RWPE2 (cell line): ENCODE measurements at places on chromosomes 12 and 14.

GRCh38 chr12:112900298-112901145 lies 6.2 kb upstream of the OAS1 start:
- H3K27ac ChIP-seq, result no peak overlapping the region
- H3K27me3 ChIP-seq, result peaks cover 3% of the 10 kb centered on the region
- no peaks in the 10 kb centered on the region for H3K36me3 ChIP-seq
- H3K4me1 ChIP-seq, result peaks cover 15% of the 10 kb centered on the region

DNA sequence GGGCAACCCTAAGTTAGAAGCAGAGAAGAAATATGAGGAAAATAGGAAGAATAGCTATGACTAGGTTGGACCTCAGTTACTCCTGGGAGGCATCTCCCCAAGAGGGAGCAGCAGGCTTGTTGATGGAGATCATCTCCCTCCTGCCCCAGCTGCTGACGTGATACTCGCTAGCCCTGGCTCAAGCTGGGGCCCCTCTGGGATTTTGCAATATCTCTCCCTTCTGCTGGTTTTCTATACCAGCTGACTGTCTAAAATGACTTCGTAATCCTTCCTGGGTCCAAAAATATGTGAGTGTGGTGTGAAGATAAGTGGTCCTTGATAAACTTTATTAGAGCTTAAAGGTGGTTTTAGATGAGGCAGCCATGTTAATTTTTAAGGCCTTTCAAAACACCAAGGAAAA lies 4.5 kb upstream of the HECTD4 start:
- no peaks in the 10 kb centered on the region for H3K36me3 ChIP-seq
- H3K4me1 ChIP-seq, result no peaks in the 10 kb centered on the region
- H3K4me3 ChIP-seq, result no peak overlapping the region
- H3K27me3 ChIP-seq, result no peaks in the 10 kb centered on the region
- H3K27ac ChIP-seq, result no peak overlapping the region
- no peak for DNase-seq

GRCh38 chr14:61678975-61679374 lies 16.3 kb upstream of the HIF1A start:
- no peak for DNase-seq
- H3K36me3 ChIP-seq, result no peaks in the 10 kb centered on the region
- H3K27ac ChIP-seq, result no peak overlapping the region
- no peak overlapping the region for H3K4me3 ChIP-seq
- H3K27me3 ChIP-seq, result no peaks in the 10 kb centered on the region

DNA sequence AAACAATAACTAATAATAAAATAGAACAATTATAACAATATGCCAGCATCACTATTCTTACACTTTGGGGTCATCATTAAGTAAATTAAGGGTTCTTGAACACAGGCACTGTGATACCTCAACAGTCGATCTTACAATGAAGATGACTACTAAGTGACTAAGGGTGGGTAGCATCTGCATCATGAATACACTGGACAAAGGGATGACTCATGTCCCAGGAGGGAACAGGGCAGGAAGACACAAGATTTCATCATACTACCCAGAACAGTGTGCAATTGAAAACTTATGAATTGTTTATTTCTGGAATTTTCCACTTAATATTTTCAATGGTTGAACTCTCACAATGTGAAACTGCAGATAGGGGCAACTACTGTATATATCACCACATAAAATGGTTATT lies 19.7 kb downstream of the TSPAN19 start:
- no peaks in the 10 kb centered on the region for H3K27me3 ChIP-seq
- H3K36me3 ChIP-seq, result no peaks in the 10 kb centered on the region
- peaks cover 21% of the 10 kb centered on the region for H3K4me1 ChIP-seq
- H3K4me3 ChIP-seq, result no peak overlapping the region
- H3K27ac ChIP-seq, result peak overlapping the region; percentile 42

DNA sequence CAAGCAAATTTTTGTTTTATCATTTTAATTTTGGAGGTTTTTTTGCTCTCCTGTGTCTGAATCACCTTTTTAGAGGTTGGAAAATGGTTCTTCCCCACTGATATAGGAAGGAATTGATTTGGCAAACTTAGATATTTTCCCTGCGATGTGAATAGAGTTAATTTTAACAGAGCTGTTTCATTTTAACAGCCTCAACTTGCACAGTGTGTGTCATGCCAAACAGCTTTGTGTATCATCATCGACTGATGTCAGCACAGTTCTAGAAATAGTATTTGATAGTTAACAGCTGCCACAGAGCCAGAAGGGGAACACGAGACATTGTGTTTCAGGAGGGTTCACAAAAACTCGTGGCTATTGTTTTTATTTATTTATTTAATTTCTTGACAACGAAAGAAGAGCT lies 243.1 kb upstream of the FOXN3 start:
- no peak overlapping the region for H3K27ac ChIP-seq
- no peak overlapping the region for H3K4me3 ChIP-seq
- no peak for DNase-seq
- H3K27me3 ChIP-seq, result no peaks in the 10 kb centered on the region

DNA sequence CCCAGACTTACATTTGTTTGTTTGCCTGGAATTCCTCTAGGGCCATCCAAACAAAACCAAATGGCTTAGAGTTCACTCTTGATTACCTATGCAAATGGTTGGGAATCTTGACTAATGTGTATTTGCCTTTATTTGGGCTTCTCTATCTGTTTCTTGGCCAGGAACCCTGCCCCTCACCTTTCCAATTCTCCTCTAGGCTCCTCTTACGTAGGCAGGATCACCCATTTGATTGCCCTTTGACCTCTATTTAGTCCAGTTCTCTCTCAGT lies 123.0 kb upstream of the DYRK2 start:
- H3K4me3 ChIP-seq, result no peak overlapping the region
- no peak for DNase-seq
- no peaks in the 10 kb centered on the region for H3K4me1 ChIP-seq
- H3K27me3 ChIP-seq, result no peaks in the 10 kb centered on the region

DNA sequence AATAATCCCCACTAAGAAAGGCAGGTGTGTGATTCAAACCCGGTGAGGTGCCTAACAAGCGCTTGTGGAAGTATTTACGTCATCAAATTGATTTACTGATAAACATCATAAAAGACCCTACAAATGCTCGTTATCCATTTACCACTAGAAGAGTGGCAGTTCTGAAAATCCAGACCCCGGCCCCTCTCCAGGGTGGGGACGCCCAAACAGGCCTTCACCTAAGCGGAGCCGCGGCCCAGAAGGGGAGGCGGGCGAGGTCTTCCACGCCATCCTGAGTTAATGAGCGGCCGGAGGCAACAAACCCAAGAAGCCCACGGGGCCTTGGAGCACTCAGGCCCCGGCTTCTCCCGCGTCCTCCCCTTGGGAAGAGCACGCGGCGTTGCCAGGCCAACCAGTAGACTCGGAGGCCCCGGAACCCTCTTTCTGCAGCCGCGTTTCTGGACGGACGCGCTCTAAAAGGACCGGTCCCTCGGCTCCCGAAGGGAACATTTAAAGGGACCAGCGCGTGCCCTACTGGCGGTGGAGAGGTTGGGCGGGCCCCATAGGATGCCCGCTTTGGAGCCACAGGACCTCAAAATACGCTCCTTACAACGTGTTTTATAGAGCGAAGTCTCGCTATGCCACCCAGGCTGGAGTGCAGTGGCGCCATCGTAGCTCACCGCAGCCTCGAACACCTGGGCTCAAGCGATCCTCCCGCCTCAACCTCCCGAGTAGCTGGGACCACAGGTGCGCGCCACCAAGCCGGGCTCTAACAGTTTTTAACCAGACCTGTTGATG lies 3.5 kb downstream of the PTPN21 start:
- DNase-seq, result peak; percentile 89
- peak overlapping the region; percentile 67 for H3K4me3 ChIP-seq
- peak overlapping the region; percentile 16 for H3K27ac ChIP-seq
- peaks cover 24% of the 10 kb centered on the region for H3K4me1 ChIP-seq

DNA sequence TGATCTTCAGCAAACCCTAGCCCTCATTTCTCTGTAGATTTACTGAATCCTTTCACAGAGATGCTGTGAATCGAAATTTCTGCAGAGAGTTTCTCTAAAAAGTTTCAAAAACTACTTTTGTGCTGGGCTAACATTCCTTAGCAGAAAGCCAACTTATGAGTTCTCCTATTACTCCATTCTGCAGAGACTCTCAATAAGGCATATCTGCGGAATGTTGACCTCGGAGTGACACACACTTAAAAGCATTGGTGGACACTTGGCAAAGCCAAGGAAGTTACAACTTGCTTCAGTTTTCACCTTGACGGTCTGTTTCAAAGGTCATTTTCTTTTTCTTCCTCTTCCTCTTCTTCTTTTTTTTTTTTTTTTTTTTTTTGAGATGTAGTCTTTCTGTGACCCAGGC lies 75.8 kb downstream of the WIF1 start:
- no peaks in the 10 kb centered on the region for H3K36me3 ChIP-seq
- no peak overlapping the region for H3K4me3 ChIP-seq
- H3K27me3 ChIP-seq, result no peaks in the 10 kb centered on the region
- H3K27ac ChIP-seq, result no peak overlapping the region
